ENCODE measurements at places on chromosomes 12 and 14.

GRCh38 chr12:104426926-104427546, 29.7 kb upstream of the CHST11 start:
- peak; percentile 3 for DNase-seq

GRCh38 chr12:67193704-67194103, 75.5 kb upstream of the CAND1 start:
- peak; percentile 71 for DNase-seq

- no peak for DNase-seq
Measured at GRCh38 chr14:99635116-99635515, 9.8 kb upstream of the HHIPL1 start.

DNA sequence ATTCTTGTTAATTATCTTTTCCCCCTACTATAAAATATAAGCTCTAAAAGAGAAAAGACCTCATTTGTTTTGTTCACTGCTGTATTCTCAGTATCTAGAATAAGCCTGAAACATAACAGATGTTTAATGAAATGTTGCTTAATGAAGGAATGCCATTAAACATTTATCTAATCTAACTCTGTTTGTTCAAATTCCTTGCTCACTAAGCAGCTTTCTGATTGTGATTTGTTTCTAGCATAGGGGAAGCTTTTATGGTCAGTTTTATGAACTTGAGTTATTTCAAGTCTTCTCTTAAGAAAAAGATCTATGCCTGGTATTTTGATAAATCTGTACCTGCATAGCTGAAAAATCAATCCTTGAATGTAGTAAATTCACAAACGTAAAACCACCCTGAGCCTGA, 308.6 kb downstream of the CCDC91 start:
- no peak for DNase-seq

DNA sequence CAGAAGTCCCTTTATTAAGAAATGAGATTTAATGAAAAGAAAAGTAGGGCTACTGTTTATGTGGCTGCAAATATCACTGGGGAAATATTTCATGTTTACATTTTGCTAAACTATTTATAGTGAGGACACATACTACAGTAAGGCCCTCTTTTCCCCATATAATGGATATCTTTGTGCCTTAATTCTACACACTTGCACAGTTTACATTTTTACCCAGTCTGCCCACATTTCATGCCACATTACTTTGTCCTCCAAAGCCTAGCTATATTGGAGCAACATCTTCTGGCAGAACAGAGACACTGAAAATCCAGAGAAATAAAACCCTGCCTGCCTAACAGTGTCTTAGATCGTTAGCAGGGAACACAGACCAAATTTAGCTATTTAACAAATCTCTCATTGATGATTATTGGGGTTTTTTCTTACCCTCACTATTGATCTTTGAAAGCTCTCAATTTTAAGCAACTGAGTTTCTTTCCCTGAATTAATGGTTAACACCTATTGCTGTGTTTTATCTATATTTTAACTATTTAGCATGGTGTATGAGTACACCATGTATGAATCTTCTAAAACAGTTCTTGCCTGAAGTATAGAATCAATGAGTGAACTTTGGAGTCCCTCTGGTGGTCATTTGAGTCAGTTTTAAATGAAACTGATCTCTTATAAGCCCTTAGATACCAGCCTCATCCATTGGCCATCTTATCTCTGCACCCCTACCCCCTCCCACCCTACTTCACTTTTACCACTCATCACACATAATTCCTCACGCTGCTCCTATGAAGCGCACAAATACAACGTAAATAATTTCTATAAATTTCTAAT, 170.2 kb downstream of the BCAT1 start:
- peak; percentile 47 for DNase-seq

- DNase-seq: no peak
Measured at GRCh38 chr14:96648506-96649326, 146.5 kb downstream of the PAPOLA start.

GRCh38 chr14:35242599-35243311, 49.4 kb upstream of the PSMA6 start:
- DNase-seq: no peak

GRCh38 chr12:116687888-116688287, 50.0 kb downstream of the SPRING1 start:
- peak; percentile 42 for DNase-seq

DNA sequence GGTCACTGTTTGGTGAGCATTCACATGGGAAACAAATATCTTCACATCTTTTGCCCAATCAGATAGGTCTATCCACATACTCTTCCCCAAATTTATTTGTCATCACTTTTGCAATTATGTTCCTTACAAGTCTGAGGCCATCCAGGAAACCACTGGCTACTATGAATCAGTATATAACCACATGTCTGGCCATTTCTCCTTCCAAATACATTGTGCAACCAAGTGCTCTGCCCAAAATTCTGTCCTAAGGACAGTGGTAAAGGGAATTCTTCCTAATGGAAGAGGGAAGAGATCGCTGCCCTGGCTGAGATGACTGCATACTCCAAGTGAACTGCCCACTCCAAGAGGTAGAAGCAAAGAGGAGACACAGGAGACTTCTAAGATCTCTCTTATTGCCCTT, 148.9 kb upstream of the MAX start:
- no peak for DNase-seq

All from RKO (cell line).